ENCODE measurements at places on chromosomes 1 and 21.

DNA sequence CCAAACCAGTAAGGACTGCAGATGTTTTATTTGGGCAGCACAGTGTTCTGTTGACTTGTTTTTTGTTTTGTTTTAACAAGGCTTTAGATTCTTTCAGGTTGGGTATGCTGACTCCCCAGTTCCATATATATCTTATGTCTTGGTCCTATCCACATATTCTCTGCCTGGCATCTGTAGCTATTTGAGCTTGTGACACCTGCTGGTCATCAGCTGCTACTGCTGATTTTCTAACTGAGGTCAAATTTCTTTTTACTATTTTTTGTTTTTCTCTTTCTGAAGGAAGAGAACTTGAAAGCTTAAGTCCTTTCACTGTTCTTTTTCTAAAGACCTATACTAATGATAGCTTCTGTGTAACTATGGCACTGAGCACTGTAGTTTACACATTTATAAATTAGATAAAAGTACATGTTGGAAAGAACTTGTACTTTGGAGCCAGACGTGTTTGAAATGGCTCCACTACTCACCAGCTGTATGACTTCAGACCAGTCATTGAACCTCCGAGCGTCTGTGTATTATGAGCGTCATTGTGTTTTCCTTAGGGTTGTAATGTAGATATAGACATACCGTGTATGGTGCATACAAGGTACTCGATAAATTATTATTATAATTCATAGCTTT is 109.4 kb downstream of the NRDC start:
- DNase-seq: peak; percentile 68

DNA sequence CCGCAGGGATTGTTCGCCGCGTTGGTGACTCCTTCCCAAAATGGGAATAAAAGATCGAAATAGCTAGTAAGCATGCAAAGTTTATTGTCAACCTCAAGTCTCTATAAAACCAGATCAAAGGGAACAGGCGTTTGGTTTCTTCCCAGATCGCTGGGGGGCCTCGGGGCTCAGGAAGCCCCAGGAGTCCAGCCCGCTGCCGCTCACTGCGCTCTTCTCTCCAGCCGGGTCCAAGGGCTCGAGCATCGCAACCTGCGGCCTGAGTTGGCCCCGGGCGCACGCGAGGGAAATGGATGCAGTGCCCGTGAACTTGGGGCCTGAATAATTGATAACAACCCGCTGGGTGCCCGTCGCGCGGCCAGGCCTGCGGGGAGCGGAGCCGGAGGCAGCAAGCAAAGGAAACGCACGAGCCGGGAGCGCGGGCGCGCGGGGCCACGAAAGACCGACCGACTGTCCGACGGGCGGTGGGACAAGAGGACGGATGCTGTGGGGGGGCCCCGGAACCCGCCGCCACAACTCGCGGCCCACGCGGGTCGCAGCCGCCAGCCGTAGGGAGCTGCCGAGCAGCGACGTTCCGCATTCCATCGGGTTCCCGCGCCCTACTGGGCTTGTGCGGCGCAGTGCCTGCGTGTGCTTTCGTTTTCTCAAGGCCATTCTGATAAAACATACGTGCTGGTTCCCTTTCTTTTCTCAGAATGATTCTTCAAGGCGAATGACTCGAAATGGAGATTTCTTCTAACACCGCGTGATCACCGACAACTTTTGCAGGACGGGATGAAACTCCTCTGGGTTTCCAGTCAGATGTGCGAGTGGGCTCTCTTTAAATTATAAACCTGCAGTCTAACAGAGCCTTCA is 14.0 kb upstream of the ALX3 start:
- peak; percentile 35 for DNase-seq

- no peak for DNase-seq
Measured at GRCh38 chr1:6937048-6937447, 151.8 kb downstream of the CAMTA1 start.

GRCh38 chr1:54487571-54488050 is 60.4 kb upstream of the ACOT11 start:
- DNase-seq: no peak

- DNase-seq: peak; percentile 66
Measured at GRCh38 chr1:30919025-30919881, 10.7 kb upstream of the SDC3 start.

DNA sequence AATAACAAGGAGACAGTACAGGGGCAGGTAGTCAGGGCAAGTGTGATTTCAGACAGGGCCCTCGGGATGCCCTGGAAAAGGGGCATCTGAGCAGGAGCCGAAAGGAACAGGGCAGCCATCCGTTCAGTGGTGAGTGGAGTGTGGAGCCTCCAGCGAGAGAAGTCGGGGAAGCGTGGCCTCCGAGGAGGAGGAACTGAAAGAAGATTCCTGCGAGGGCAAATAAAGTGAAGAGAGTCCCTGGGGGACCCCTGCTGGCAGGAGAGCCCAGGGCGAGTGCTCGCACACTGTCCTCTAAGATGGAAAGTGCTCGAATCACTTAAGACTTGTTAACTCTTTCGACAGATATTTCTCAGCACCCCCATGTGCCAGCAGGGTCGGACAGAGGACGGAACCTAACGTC is 3.5 kb upstream of the UTS2 start:
- DNase-seq: peak; percentile 15

GRCh38 chr1:64953241-64953640 is 13.1 kb downstream of the JAK1 start:
- no peak for DNase-seq

GRCh38 chr1:234724516-234725176 is 114.7 kb upstream of the IRF2BP2 start:
- DNase-seq: no peak

- DNase-seq: peak; percentile 8
Measured at GRCh38 chr1:92310185-92310597, 11.3 kb downstream of the RPAP2 start.

DNA sequence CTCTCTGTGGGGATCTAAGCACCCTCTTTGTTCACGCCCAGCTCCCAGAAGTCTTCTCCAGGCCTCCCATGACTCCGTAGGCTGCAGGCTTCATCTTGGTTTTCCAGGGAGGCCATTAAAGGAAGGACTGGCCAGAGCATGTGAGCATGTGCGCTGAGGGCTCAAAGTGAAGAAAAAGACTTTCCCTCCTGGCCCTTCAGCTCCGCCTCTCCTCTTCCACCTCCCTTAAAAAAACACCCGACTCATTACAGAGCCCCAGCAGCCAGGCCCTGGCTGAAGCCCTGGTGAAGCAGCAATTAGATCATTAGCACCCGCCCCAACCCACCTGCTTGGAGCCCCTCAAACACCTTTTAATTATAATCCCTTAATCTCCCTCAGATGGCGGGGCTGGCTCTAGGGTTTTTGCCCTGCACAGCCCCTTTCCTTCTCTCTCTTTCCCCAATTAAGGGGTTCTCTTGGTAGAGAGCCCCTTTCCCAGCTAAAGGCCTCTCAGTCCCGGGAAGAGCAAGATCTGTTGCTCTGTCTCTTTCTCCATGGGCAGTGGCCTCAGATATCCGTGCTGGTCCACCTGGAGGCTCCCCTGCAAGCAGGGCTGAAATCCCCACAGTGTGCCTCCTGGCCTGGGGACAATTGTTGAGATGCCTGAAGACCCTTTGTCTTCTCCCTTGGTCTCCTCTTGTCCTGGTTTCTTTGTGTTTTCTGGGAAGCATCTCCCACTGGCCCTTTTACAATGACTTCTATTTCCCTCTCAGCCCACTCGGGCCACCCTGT is 30.5 kb downstream of the RHBG start:
- DNase-seq: no peak

DNA sequence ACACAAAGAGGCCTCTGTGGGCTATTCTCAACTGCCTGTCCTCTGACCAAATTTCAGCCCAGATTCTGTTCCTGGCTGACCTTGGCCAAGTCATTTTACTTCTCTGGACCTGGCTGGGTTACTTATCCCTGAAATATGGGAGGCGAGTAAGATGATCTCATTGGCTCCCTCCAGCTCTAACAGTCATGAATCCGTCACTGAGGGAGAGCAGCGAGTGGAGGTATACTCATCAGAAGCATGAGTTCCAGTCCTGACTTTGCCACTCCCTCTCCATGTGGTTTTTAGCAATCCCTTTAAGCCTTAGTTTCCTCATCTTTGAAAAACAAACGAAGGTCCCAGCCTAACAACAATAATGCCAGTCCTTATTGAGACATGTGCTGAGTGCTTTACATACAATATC is 63.5 kb downstream of the CCDC185 start:
- DNase-seq: no peak

- no peak for DNase-seq
Measured at GRCh38 chr1:109704173-109704572, 7.9 kb upstream of the GSTM5 start.

DNA sequence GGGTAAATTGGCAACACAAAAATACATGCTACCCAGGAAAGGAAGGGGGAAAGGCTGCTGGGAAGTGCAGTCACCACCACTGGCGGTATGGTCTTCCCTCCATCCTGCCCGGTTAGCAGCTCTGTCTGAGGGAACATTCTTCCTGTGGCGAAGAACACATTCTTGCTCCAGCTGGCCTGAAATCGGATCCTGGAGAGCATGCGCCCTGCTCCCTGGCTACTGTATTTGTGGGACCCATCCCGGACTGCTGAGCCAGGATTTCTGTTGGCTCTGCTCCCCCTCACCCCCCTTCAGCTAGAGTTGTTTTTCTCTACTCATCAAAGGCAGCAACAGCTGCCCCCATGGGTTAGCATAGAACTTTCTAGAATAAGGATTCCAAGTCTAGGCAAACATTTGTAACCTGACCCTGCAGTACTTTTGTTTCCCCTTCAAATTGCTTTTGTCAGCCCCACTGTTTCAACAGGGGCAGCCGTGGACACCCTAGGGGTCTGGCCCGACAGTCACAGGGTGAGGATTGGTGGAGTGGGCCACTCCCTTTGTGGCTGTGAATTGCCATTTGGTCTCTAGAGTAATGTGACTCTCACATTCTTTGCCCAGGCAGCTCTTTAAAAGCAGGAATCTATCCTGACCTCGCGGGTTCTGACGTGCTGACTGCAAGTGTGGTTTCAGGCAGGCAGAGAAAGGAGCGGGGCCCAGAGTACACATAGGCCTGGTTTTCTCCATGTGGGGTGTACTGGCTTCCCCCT is 157.7 kb downstream of the TOMM20 start:
- peak; percentile 99 for DNase-seq

DNA sequence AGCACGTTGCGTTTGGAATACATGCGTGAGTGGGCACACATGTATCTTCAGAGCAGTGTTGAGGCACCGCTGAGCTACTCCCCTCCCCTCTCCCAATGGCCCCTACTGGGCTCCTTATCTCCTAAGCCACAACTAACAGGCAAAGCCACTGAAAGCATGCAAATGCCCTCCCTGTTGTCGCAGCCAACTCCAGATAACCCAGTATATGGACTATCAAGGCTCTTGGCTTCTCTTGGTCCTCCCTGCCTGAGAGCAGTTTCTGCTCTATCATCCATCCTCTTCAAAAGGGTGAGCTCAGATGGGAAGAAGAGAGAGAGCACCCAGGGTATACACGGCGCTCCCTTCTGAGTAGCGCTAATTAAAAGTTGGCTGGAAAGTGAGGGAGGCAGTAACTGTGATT is 58.5 kb upstream of the CNTN2 start:
- DNase-seq: no peak

DNA sequence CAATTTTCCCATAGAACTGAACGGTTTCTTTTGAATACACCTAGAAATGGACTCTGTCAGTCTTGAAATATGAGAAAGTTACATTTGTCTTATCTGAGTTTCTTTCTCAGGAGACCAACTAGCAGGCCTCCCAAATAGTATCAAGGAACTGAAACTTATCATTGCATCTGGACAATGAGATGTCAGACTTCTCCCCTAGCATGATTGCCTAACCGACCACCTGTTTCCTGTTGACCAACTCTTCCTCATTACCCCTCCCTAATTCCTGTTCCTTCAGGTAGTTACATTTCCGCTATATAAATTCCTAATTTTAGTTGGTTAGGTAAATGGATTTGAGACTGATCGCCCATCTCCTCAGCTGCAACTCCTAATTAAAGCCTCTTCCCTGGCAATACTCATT is 1587.3 kb downstream of the NCAM2 start:
- no peak for DNase-seq

- DNase-seq: no peak
Measured at GRCh38 chr1:155760751-155761475, 72.0 kb downstream of the DAP3 start.

DNA sequence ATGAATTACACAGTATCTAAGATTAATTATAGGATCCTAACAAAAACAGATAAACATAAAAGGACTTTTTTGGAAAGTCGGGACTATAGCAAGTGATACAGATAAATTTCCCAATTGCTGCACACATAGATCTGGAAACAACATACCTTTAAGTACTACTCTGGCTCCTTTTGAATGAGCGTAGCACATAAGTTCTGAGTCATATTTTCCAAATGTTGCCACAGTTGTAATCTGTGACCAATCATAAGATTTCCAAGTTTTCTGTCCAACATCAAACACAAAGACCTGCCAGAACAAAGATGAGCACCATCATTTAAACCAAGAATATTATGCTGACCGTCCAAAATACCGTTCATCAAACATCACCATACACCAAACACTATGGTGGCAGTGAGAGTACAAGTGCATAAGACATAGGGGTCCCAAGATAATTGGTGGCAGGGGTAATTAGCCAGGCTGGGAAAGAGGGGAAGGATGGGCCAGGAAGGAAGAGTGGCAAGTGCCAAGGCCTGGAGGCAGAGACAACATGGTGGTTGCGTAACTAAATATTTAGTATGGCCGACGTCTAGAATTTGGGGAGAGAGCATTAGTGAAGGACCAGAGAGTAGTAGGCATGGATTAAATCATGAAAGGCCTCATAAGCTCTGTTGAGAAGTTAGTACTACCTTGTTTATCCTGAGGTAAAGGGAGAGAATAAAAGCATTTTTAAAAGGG is 3.6 kb downstream of the CTBS start:
- DNase-seq: no peak

DNA sequence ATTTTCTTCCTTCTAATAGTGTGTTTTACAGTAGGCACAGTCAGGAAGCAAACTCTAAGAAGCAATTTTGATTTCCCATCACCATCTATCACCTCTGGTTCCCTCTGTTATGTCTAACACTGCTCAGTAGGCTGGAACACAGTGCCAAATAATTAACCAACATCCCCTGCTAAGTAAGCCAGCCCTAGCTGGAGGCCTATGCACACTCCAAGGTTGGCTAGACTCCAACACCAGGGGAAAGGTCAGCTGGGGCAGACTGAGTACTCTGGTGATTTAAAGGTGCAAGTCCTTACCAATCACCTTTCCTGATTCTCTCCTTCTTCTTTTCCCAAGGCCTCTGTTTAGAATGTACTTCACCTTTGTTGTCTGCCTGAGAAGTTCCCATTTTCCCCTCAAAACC is 46.5 kb upstream of the BEND5 start:
- no peak for DNase-seq

DNA sequence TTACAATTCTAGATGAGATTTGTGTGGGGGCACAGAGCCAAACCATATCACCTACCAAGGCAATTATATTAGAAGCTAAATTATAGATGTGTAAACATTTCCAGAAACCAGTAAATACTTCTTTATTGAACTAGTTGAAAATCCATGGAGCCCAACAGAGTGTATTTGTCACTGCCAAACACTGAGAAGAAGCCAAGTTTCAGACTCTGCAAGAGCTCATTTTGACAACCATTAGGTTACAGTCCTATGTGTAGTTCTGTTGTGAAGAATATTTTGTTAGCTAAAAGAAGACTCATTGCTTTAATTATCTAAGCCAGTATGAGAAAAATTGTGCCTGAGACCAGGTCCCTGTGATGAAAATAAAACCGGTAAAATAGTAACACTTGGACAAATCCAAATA is 358.9 kb upstream of the SGIP1 start:
- DNase-seq: no peak

GRCh38 chr1:193753038-193753756 is 566.8 kb upstream of the B3GALT2 start:
- DNase-seq: no peak
